Activated CD4-positive, alpha-beta memory T cell treated with anti-CD3 and anti-CD28 coated beads, Interleukin-2, amount 10 ng/mL, durations not matched to agents 7 days and 5 days (primary cell): ENCODE measurements at places on chromosomes 7 and 10. TPM values are rescaled to one million over a fixed set of nuclear protein-coding genes. Genes with fewer than 3 reads are reported as not detected.

Gene TMEM120A
- total RNA-seq, result 34.9 TPM

DNA sequence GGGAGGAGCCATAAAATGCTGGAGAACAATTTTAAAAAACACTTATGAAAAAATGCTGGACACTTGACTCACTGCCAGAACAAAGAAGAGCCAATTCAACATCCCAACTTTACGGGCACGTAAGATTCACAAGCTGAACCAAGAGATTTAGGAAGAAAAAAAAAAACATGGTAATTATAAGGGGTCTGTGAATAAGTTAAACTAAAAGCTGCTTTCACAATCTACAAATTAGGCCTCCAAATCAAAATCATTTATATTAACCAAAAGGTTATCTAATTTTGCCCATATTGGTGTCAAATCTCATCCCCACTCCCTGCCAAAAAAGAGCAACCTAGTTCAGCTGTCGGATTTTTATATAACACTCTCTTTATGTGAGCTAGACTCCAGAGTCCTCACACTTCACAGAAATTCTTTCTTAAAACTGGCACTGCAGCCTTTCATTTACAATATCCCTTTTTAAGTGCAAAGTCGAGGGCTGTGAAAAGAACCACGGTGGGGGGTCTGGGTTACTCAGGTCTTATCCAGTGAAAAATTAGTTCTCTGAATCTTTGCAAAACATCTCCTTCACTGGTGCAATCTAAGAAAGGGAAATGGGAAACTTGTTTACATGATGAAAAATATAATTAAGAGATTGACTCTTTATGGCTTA is 30.4 kb upstream of the DGKI start:
- no peak for DNase-seq

Gene SPDYE11
- not detected for total RNA-seq

DNA sequence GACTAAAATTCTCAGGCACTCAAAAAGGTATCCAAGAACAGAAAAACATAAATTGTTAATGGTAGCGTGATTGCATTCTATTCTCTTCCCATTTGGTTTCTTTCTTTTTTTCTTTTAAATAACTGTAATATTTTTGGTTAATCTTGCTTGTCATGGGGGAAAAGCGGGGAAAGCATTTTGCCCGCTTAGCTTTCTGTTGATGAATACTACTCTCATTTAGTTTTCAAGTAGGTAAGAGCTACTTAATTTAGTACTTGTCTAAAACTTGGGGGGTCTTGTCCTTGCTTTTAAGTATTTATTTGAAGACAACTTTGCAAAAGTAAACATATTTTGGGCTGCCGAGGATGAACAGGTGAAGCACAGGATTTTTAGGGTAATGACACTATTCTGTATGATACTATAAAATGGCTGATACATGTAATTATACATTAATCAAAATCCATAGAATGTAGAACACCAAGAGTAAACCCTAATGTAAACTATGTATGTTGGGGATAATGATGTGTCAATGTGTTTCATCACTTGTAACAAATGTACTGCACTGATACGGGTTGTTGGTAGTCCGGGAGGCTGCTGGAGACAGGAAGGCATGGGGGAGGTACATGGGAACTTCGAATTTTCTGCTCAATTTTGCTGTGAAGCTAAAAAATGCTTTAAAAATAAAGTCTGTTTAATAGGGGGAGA is 1.7 kb downstream of the TES start:
- no peak for DNase-seq

GRCh38 chr7:74029089-74029785 is 1.3 kb downstream of the ELN start:
- DNase-seq, result no peak

- DNase-seq, result no peak
Observed at GRCh38 chr7:43196379-43196778, 83.9 kb downstream of the HECW1 start.

Gene GBX1
- not detected for total RNA-seq

DNA sequence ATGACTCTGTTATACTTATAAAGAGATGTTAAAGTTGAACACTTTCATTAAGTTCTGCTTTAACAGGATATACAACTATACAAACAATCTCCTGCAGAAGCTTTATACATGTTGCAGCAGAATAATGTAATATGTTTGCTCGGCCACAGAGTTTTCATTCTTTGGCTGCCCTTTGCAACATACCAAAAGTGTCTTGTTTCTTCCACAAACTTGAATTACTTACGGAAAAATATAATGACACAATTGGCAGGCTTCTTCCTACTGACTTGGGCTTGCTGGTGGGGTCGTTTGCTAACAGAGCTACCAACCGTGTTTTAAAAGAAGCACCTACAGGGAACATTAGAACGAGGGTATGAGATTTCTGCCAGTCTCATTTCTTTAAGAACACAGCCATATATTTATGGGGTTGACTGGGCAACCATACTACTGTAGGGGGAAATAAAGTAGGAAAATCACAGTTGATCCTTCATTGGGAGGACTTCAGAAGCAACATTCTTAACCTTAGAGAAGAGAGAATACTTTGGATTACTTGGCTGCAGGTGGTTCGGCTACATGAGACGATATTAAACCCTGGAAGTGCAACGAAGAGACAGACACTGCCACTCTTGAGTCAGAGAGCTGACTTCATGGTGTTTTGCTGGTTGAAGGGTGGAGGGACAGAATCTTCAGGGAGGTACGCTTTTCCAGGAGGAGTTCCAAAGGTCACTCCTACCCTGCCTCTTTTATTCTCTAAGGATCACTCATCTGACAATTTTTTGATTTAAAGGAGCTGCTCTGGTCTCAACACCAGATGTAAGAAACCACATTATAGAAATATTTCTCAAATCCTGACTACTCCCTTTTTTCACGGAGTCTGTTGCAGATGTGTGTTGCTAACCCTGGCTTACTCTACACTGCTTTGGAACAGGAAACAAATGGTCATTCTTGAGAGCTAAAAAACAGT is 123.9 kb downstream of the SEMA3C start:
- no peak for DNase-seq

- DNase-seq, result peak; percentile 12
Observed at GRCh38 chr10:43863859-43864591, 215.3 kb upstream of the ZNF32 start.

Gene UROS
- 38.3 TPM for total RNA-seq

Gene TMEM273
- total RNA-seq, result 98.2 TPM

Gene CTAGE8
- total RNA-seq, result not detected

Gene ACTR1A
- total RNA-seq, result 78.9 TPM

Gene NANOS1
- total RNA-seq, result 0.13 TPM

DNA sequence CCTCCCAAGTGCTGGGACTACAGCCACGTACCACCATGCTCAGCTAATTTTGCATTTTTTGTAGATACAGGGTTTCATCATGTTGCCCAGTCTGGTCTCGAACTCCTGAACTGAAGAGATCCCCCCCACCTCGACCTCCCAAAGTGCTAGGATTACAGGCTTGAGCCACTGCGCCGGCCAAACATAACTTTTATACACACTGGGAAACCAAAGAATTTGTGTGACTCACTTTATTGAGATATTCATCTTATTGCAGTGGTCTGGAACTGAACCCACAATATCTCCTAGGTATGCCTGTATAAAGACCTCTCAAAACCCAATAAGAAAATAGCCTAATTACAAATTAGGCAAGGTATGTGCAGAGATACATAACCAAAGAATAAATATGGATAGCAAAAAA is 182.6 kb upstream of the FEZF1 start:
- DNase-seq, result no peak

- DNase-seq, result no peak
Observed at GRCh38 chr10:44395396-44395795, 10.5 kb upstream of the CXCL12 start.

Gene LEP
- total RNA-seq, result not detected

DNA sequence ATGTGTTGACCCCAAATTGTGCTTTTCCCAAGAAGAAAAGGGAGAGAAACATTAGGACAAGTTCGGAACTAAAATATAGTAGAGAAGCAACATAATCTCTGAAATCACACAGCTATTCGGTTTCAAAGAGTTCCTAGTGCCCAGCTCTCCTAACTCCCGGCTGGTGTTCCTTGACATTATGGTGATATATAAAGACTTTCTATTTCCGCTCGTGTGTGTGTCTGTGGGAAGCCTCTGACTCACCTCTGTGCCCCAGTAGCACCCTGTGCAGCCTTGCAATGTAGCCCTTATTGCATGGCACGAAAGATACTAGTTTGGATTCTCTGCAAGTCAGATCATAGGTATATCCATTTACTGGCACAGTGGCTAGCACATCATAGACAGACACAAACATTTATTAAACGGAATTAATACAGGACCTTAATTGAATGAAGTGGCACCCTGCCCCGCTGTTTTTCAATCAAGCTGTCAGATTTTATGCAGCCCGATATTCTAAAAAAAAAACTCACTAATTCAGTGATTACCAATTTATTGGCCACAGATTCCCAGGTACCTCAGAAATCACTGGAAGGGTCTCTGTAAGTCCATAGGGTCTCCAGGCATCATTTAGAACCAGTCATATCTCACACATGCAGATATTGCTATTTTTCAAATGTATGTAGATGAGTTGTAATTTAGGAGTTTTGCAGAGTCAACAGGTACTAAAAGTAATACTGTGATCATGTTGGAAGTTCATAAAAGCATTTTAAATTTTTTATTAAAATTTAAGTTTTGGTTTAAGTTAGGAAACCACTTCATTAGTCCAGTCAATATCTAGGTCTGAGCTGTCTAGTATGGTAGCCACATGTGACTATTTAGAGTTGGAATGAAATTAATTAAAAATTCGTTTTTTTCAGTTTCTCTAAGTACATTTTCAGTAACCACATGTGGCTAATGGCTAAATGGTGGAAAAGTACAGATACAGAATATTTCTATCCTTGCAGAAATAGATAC is 43.3 kb downstream of the SFTPD start:
- no peak for DNase-seq

Gene BAIAP2L1
- total RNA-seq, result 0.65 TPM

GRCh38 chr7:70415179-70415972 is 716.6 kb upstream of the GALNT17 start:
- DNase-seq, result no peak

GRCh38 chr7:32048970-32049491 is 21.2 kb downstream of the PDE1C start:
- DNase-seq, result no peak

- no peak for DNase-seq
Observed at GRCh38 chr10:119025336-119025735, 4.2 kb upstream of the NANOS1 start.

- DNase-seq, result no peak
Observed at GRCh38 chr7:44912775-44913347, 27.5 kb upstream of the PURB start.

GRCh38 chr10:89644691-89644966 is 413 bp downstream of the PANK1 start:
- DNase-seq, result no peak

Gene ZNF680
- total RNA-seq, result 13.0 TPM

GRCh38 chr7:77537136-77537777 is at the start of gene PTPN12:
Gene PTPN12 (plus strand): TSS chr7:77537295. CDS start chr7:77537547, 252 bp downstream.
- DNase-seq, result no peak
